ENCODE measurements at places on chromosomes 1 and 21. TPM values are rescaled to one million over a fixed set of nuclear protein-coding genes. Genes with fewer than 3 reads are reported as not detected.

Gene FYB2
- not detected for total RNA-seq

Gene TMEM234
- total RNA-seq: 27.3 TPM

GRCh38 chr1:213719462-213719861 is 268.3 kb upstream of the PROX1 start:
- DNase-seq: no peak

DNA sequence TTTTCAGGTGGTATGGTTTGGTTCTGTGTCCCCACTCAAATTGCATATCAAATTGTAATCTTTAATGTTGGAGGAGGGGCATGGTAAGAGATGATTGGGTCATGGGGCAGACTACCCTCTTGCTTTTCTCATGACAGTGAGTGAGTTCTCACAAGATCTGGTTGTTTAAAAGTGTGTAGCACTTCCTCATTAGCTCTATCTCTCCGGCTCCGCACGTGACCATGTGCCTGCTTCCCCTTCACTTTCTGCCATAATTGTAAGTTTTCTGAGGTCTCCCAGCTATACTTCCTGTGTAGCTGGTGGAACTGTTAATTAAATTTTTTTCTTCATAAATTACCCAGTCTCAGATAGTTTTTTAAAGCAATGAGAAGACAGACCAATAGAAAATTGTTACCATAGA is 843.2 kb downstream of the AMY1C start:
- no peak for DNase-seq

DNA sequence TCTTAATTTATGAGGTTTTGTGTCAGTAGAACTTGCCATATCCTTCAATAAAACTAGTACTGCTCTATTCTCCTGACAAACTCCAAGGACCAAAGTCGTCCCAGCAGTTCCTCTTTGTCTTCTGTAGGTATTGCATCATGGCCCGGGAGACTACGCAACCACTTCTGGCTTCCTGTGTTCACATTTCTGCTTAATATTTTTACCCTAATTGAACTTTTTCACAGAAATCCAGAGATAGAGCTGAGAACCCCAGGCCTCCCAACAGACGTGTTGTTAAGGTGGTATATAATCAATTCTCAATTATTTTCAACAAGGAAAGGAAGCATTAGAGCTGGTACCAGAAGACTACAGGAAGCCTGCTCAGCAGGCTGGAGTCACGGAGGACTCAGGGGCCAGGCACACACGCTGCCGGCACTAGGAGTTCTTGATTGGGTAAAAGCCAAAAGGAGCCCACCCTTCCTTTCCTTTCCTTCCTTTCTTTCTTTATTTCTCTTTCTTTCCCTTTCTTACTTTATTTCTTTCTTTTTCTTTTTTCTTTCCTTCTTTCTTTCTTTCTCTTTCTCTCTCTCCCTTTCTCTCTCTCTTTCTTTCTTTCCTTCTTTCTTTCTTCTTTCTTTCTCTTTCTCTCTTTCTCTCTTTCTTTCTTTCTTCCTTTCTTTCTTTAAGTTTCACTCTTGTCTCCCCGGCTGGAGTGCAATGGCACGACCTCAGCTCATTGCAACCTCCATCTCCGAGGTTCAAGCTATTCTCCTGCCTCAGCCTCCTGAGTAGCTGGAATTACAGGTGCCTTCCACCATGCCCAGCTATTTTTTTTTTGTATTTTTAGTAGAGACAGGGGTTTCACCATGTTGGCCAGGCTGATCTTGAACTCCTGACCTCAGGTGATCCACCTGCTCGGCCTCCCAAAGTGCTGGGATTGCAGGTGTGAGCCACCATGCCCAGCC is 173.7 kb downstream of the ZBTB18 start:
- peak; percentile 75 for DNase-seq

DNA sequence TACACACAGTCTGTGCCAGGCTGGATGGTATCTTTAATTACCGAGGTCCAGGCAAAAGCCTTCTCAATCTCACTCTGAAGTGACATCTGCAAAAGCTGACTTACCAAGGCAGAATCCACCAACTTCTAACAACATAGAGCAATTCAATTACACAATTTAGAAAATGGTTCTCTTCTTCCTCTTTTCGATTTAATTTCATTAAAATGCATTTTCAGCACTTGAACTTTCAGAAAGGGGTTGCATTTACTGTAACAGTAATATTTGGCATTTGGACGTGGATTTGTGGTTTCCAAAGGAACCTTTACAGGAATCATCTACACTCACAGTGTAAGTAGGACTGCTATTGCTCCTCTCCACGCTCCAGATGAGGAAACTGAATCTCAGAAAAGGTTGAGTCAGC is 53.3 kb downstream of the ERO1B start:
- no peak for DNase-seq

All from MCF 10A (cell line).